ENCODE measurements at places on chromosomes 13 and 19.
A peak's percentile ranks its signal among the peaks of the same experiment; 100 is the strongest.

- no peak for DNase-seq
Observed at GRCh38 chr13:59702269-59702668, 461.5 kb downstream of the DIAPH3 start.

GRCh38 chr19:45499196-45500180, 1.2 kb downstream of the PPM1N start:
- peak; percentile 72 for DNase-seq

DNA sequence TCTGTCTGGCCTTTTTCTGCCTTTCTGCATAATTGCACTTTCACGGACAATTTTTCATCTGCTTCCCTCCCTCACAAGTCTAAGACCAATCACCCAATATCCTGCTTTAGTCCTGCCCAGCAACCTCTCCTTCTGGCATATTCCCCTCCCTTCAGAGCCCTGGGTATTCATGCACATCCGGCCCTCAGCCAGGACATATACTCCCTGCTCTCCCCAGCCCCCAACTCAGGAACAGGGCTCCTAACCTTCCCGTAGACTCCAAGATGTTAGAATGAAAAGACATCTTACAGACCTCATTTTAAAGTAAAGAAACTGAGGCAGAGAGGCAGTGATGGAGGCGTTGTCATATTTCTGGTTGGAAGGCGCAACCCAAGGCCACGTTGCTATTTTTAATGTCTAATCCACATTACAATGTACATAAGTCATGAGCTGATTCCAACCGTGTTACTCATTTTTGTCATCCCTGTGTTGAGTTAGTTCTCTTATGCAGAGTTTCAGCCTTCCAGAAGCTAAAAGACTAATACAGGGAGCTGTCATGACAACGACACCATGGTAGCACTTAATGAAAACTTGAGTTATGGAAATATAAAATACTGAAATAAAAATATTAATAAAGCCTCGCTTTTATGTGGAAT, 209.2 kb downstream of the TSHZ3 start:
- no peak for DNase-seq

- DNase-seq, result no peak
Observed at GRCh38 chr13:22053053-22053452, 382.2 kb downstream of the FGF9 start.

DNA sequence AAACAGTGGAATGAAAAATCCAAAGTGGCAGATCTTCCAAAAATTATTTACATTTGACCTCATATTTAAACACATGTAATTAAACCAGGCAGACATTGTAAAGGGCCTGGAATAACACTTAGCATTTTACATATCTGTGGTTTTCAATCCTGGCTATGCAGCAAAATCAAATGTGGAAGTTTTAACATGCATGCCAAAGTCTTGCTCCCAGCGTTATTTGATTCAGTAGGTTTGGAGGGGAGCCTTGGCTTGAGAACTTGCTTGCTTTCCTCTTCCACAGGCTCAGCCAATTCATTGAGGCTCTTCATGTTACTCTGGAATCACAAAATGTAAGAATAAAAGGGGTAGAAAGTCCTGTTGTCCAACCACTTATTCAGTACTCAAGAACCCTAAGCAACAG, 42.5 kb upstream of the INTS6 start:
- no peak for DNase-seq

DNA sequence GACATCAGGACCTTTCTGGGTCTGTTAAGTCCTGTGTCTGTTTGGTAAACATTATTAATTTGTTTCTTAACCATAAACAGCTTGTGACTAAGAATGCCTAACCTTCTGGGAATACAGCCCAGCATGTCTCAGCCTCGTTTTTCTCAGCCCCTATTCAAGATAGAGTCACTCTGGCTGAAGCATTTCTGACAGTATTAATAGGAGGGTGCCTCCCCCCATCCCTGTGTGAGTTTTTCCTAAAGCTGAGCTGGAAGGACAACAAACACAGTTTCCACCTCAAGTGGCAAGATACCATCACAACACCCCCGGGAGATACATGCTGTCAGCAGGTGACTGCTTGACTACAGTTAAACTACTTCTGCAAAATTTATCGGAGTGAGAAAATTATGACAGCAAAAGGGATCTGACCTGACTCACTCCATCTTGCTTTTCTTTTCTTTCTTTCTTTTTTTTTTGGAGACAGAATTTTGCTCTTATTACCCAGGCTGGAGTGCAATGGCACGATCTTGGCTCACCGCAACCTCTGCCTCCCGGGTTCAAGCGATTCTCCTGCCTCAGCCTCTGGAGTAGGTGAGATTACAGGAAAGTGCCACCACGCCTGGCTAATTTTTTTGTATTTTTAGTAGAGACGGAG, 59.3 kb upstream of the ABCC4 start:
- DNase-seq, result no peak

GRCh38 chr19:23203841-23204344, 46.3 kb downstream of the ZNF724 start:
- DNase-seq, result no peak

GRCh38 chr19:52527956-52528351, 486 bp downstream of the ZNF808 start:
- peak; percentile 3 for DNase-seq

GRCh38 chr19:39299832-39300231, 3.6 kb downstream of the IFNL1 start:
- no peak for DNase-seq

- DNase-seq, result no peak
Observed at GRCh38 chr13:26112843-26113242, 61.0 kb upstream of the SHISA2 start.

DNA sequence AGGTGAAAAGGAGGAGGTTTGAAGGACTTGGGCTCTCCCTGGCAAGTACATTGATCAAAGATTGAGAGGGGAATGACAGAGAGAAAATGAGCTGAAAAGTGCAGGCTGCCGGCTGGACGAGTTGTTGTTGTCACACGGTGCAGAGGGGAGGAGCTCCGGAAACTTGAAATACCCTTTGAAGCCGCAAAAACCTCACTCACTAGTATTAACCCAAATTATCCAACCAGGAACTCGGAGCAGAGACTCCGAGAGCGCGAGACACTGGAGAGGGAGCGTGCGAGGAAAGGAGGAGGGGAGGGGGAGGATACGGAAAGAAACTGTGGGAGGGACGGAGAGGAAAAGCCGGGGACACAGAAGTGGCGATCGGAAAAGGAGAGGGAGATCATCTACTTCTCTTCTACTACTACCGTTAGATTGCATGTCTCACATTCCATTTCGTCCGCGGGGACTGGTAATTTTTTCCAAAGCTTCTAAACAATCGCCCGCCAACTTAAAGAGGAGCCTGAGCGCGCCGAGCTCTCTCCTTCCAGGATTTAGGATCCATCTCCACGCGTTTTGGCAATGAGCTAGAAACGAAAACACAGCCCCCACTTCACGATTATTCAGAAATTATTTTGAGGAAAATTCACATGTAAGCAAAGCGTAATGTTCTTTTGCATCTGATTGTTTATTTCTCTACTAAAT, at the start of gene DACH1:
Gene DACH1, minus strand, starts transcription at position 74 of the 684 bp plus-strand sequence.
- DNase-seq, result peak; percentile 36

DNA sequence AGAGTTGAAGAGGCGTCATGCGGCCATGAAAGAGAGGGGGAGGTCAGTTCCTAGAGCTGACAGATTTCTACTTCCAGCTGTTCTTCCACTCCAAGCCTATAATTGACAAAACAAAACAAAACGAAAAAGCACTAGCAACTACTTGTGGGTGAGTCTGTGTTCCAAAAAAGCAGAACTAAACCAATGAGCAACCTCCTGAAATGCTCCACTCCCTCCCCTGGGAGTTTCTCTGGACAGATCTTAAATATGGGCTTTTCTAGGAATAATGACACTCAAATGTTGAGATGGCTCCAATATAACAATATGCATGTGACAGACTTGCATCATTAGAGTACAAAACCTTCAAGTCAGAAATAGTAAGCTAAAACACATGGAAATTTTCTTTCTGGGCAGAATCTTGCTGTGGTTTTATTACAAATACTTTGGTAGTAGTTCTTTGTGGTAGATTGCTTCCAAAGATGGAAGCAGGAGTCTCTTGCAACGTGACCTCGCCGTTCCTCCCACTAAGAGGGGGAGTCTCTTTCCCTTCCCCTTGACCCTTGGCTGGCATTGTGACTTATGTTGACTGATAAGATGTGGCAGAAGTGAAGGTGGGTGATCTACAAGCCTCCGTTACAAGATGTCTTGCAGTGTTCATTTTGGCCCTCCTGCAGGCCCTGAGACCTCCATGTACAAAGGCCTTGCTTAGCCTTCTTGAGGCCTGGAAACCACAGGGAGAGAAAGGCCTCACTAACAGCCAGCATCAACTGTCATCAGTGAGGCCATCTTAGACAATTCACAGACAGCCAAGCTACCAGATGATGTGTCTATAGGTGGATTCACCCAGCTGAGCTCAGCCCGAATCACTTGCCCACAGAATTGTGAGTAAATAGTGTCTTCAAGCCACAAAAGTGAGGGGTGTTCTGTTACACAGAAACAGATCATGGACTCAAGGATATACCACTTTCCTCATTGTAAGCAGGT, 173.1 kb upstream of the RFC3 start:
- no peak for DNase-seq

DNA sequence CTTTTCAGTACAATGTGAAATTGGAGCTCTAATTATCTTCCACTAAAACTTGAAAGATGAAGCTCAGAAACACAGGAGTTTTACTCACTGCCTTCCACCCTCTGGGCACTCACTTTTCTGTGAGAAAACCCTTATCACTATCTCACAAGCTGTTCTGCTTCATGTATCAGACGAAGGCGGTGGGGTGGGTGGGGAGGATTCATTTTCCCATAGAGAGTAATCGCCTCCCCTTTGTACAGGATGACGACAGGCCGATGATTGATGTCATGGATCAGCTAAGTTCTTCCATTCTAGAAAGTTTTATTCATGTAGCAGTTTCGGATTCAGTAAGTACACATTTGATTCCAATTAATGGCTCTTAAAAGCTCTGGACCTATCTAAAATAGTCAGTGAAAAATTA, 139.9 kb downstream of the ZAR1L start:
- no peak for DNase-seq

DNA sequence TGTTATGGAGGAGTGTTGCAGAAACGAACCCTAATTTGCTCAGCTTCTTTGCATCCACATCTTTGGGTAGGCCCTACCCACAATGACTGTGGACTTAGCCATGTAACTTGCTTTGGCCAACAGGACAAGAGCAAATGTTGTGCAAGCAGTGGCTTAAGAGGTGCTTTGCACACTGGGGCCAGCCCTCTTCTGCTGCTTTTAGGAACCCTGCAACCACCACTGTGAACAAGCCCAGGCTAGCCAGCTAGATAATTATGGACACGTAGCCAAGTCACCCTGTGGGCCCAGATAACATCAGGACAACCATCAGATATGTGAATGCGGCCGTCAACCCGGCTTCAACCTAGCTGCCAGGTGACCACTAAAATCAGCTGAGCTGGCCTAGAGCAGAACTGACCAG, 17.1 kb downstream of the C19orf47 start:
- no peak for DNase-seq

GRCh38 chr13:52968074-52968700, 60.4 kb upstream of the OLFM4 start:
- DNase-seq, result peak; percentile 60

- DNase-seq, result no peak
Observed at GRCh38 chr19:38252941-38253691, 3.1 kb downstream of the PPP1R14A start.

DNA sequence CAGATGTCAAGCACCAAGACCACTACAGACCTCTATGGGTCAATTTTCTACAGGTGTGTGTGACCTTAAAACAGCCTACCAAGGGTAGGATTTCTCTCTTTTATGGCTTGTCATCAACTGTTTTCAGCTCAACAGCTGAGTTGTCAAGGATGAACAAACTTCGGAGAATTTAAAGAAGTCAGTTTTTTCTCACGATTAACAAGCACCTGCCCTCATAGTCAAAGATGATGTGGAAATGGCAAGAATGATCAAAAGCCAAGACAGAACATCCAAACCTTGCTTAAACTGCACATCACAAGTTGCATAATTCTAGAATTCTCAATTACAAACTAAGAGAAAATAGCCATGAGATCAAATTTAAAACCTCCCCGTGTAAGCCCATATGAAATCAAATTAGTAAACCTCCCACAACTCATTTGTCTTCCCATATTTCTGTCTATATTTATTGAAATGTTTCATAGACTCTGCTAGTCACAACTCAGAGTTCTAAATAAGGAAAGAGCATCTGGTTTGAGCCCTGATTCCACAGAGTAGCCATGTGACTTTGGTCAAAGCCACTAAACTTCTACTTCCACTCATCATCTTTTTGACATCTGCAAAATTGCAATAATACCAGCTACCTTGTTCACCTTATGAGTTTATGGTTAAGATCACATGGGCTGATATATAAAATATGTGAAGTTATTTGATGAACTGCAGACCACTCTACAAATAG, 521.5 kb upstream of the HTR2A start:
- no peak for DNase-seq

- no peak for DNase-seq
Observed at GRCh38 chr19:40006273-40006691, 9.4 kb downstream of the ZNF546 start.

GRCh38 chr19:35986664-35987570, 8.1 kb upstream of the SDHAF1 start:
- peak; percentile 36 for DNase-seq

DNA sequence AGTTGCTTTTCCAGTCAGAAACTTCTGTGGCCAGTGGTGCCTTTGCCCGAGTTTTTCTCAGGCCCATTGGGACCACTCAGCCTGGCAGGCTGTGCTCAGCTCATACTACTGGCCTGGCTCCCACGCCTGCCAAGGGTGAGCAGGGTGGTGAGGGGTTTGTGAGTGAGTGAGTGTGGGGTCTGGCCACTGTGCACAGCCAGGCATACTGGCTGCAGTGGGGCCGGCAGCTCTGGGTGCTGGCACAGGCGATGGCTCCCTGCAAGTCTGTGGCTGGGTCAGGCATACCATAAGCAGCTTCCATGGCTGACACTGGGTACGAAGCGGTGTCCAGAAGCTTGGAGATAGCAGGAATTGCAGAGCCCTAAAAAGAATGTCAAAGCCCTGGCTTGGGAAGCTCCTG, 161.0 kb downstream of the SLITRK6 start:
- DNase-seq, result no peak

DNA sequence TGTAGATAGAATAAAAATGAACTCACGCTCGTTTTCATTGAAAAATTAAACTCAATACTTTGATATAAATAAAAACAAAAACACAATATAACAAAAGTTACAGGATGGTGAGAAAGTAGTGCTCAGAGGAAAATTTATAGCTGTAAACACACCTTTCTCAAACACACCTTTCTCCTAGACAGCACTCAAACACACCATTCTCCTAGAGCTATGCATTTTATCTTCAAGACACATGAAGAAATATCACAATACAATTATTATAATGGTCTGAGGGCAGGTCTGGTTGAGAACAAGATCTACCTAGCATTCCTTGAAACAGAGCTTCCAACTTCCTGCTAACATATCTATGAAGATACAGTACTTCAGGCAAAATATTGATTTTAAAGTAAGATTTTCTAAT, 183.4 kb upstream of the NBEA start:
- no peak for DNase-seq

All from CD4-positive, alpha-beta T cell treated with Interleukin-17A for 4 hours (primary cell).